ENCODE measurements at places on chromosomes 3 and 15. TPM values are rescaled to one million over a fixed set of nuclear protein-coding genes. Genes with fewer than 3 reads are reported as not detected.

Gene LNP1
- 1.6 TPM for total RNA-seq

Gene SYNM
- 2.4 TPM for total RNA-seq

Gene LRRIQ4
- 0.15 TPM for total RNA-seq

Gene FETUB
- total RNA-seq = not detected

Gene MUC20
- 0.96 TPM for total RNA-seq

DNA sequence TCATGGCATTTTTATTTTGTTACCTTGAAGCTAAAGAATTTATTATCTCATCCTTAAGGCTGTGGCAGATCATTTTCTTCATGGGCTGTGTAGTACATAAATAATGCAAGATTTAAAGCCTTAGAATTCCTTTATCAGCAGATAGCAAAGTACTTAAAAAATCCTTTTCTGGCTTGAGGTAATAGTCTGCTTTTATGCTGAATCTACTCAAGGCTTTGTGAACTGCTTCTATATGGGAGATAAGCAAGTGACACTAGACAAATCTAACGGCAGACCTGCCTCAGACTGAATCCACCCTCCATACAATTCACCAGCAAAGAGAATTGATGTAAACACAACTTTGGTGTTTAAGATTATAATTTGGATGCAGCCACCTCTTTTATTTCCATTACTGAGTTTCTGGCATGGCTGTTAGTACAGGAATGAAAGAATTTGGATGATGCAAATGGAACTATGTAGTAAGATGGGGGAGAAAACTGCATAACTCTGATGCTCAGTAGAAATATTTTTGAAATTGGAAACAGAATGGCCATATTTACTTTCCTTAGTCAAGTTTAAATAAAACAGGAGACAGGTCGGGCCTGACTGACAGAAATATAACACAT, 1121.5 kb downstream of the NAALADL2 start:
- no peak for DNase-seq

DNA sequence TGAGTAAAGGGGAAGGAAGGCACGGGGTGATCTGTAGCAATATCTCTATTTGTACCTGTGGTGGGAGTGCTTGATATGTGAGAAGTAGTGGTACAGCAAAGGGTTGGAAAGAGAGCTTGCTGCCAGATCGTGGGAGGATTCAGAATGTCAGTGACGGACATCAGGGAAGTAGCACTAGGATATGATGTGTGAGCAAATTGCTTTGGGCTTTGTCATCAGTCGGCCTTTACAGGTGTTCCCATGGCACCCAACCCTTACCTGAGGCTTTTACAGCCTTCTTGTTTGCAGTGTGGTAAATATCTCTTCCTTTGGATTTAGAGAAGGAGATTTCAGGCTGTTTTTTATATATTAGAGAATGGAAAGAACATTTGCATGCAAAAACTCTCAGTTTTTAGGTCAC, 29.8 kb downstream of the IL1RAP start:
- DNase-seq = no peak

DNA sequence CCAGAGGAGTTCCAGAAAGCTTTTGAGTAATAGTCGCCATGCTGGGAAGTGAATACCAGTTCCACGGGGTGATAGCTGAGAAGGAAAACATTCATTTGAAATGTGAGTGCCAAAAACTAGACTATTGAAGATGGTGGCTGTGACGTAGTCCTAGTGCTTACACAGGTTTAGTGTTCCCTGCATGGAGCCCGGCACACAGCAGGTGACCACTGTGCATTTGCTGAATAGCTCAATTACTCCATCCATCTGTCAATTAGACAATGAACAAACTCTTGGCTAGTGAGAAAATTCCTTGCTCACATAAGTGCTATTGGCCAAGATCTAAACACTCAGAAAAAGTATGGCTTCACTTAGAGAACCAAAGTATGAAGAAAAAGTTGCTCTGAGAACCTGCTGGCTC, 448.1 kb upstream of the WNT5A start:
- DNase-seq = no peak

DNA sequence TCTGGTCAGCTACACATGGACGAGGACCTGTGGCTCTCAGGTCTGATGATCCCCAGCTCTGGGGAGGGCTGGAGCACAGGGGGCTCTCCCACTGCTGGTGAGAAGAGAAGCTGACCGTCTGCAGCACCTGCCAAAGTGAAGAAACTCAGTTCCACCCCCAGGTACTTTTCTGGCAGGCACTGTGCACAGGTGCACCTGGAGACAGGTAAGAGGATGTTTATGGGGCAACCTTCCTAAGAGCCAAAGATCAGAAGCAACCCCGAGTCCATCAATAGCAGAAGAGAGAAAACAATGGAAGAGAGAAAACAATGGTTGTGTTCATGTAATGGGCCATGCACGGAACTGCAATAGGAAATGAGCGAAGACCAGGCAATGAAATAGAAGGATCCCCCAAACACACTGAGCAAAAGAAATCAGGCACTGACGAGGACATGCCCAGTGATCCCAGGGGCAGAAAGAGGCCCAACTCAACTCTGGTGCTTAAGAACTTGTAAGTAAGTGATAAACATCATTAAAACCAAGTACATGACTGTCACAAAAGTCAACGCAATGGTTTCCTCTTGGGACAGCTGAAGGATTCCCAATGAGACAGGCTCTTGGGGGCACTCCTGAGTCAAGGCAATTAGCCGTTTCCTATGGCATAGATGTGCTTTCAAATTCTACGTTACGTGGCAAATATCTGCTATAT, 95.0 kb upstream of the ALDH1A3 start:
- DNase-seq = no peak

DNA sequence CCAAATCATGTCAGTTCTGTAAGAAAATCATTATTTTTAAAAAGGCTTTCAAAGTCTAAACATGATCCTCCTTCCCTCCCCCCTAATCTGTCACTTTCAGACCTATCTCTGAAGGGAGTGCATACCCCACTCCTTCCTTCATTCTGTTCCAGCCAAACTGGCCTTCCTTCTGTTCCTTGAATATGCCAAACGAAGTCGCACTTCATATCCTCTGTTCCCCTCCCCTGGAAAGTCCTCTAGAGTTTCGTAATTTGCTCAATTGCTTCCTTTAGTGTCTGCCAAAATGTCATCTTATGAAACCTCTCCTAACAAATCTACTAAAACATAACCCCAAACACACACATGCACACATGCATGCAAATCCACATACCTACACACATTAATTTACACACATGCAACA, 69.5 kb upstream of the TUSC7 start:
- DNase-seq = no peak

GRCh38 chr15:87591042-87591441, 665.5 kb downstream of the NTRK3 start:
- no peak for DNase-seq

DNA sequence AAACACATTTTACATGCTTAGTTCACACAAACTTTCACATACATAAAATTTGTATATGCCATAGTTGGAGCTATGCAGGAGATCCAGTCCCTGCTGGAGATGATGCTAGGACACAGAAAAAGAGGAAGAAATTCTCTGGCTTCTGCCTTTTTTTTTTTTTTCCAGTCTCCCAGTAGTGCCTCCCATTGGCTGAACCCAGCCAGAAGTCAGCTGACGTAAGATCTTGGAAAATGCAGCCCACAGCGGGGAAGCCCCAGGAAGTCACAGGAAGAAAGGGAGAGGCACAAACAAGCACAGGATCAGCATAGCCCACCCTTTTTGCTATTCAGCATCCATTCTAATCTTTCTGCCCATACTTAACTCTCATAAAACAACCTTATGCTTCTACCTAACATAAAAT, 38.5 kb downstream of the SCN11A start:
- DNase-seq = no peak

DNA sequence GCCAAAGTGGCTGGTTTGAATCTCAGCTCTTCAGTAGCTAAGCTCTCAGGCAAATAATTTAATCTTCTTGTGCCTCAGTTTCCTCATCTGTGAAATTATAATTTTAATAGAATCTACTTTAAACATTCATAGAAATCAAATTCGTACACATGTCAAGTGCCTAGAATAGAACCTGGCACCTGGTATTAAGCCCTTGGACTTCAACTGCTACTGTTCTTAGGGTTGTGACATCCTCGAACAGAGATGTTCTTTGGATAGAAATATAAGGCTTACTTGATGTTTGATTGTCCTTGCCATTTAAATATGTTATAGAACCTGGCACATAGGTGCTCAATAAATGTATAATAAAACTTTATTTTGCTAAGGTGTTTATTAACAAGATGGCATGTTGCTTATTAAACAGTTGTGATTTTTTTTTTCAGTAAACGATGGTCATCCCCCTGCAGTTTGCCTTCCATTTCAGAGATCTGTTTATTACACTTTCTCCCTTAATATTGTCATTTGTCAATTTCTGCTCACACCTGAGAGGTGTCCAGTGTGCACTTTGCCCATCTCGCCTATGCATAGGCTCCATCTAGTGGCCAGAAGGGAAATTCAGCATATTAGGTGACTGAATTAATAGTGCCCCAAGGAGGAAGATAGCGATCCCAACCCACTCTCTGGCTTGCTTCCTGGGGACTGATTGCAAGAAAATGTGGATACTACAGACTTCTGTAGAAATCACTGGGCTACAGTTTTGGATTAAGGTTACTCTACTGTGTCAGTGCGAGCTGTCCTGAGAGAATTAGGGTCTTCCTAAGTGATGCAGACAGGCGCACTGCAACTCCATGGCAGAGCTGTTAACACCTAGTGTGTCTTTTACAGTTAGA, 10.7 kb downstream of the IGF1R start:
- DNase-seq = peak; percentile 43

GRCh38 chr15:50698101-50698500, 11.5 kb upstream of the TRPM7 start:
- no peak for DNase-seq

- DNase-seq = no peak
Observed at GRCh38 chr3:154786724-154787123, 293.4 kb upstream of the MME start.

DNA sequence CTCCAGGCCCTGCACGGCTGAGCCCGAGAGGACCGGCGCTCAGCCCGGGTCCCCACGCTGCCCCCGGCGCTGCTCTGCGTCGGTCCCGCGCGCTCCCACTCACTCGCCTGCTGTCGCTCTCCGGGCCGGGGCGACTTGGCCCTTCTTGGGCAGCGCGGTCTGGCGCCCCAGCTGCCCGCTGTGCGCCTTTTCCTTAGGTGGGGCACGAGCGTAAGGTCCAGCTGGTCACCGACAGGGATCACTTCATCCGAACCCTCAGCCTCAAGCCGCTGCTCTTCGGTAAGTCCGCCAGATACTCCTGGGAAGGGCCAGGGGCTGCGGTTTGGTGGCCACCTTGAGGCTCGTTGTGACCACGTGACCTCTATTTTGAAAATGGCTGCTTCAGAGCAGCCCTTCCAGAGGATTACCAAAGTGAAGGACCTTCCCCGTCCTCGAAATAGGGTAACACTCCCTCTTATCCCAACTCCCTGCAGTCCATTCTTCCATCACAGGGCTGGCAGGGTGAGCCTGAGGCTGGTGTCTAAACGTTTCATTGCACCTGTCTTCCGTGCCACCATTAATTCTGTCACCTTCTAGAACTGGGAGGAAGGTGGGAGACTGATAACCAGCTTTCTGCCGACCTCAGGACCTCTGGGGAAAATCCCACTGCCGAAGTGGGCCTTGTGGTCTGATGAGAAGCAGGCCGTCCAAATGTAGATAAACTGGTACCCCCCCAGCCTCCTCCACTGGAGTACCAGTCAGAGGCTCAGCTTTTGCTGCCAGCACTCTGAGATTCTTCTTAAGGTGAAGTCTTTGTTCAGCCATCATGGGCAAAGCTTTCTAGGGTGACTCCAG, 812 bp downstream of the P4HTM start:
- DNase-seq = no peak

DNA sequence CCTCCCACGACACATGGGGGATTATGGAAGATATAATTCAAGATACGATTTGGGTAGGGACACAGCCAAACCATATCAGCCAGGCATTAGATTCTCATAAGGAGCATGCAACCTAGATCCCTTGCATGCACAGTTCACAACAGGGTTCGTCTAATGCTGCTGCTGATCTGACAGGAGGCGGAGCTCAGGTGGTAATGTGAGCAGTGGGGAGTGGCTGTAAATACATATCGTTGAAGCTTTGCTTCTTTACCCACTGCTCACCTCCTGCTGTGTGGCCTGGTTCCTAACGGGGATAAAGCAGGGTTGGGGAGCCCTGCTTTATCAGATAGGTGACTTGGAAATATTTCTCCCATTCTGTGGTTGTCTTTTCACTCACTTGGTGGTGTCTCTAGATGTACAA, 14.8 kb downstream of the DOCK3 start:
- no peak for DNase-seq

DNA sequence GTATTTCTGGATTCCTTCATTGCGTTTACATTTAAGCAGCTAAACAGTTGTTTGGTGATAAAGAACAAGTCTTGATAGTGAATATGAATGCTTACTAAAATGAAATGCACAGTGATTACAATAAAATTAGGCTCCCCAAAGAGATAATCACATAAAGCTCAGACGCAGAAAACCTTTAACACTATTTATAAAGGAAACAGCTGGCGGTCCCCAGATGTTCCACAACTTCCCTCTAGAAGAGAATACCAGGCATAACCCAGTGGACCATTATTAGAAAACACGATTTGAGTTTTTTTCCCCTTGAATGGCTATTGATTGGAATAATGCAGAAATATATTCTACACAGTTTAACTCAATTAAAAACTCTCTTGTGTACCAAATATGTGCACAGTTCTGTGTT, 573.2 kb downstream of the DIPK2A start:
- DNase-seq = no peak

DNA sequence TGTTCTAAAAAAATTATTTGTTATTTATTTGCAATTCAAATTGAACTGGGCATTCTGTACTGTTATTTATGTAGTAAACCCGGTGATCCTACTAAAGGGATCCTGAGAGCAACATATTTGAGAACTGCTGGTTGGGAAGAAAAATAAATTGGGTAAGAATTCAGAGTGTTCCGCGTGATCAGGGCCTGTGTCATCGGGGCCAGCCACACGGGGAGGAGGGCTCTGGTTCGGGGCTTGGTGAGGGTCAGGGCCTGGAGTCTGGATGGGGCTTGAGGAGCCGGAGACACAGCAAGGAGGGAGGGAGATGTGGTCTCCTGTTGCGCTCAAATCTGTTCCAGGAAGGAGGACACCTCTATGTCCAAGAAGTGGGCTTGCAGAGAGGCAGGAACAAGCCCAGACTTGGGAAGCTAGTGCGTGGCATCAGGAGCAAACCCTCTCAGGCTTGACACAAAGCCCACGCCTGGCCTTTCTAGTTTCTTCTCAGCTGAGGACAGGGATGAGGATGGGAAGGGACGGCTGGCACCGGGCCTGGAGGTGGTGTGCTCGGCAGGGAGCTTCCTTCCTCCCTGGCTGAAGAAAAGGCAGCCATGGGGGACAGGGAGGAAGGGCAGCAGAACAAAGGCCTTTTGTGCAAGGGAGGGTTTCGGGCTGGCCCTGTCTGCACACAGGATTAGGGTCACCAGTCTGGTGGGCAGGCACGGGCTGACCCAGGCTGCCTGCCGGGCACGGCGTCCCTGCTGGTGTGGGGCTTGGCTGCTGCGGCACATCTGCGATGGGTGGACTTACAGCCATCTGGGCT, 22.9 kb upstream of the FBLN2 start:
- no peak for DNase-seq

GRCh38 chr3:127015282-127016042, 32.5 kb downstream of the PLXNA1 start:
- DNase-seq = no peak

All from CD8-positive, alpha-beta memory T cell (primary cell).